ENCODE measurements at places on chromosomes 16 and 17. TPM values are rescaled to one million over a fixed set of nuclear protein-coding genes. Genes with fewer than 3 reads are reported as not detected.

Gene HSPB9
- total RNA-seq: not detected

Gene TK1
- 85.4 TPM for total RNA-seq

Gene SLC13A5
- total RNA-seq: not detected

Gene ZNF205
- total RNA-seq: 14.3 TPM

Gene TMEM106A
- 1.3 TPM for total RNA-seq

Gene NPIPA2
- not detected for total RNA-seq

Gene CACNG1
- not detected for total RNA-seq

Gene ITGB4
- 0.05 TPM for total RNA-seq

Gene PRR29
- total RNA-seq: not detected

Gene KRT39
- not detected for total RNA-seq

Gene ACACA
- 37.8 TPM for total RNA-seq

Gene HEATR9
- not detected for total RNA-seq

Gene KCNAB3
- 0.37 TPM for total RNA-seq

Gene PLLP
- total RNA-seq: 0.32 TPM

Gene GRIN2C
- not detected for total RNA-seq

All from SK-MEL-5 (cell line).